ENCODE measurements at places on chromosomes 7 and 10. TPM values are rescaled to one million over a fixed set of nuclear protein-coding genes. Genes with fewer than 3 reads are reported as not detected.

- no peak for DNase-seq
These were observed 213.0 kb downstream of the ABCA13 start for GRCh38 chr7:48384180-48384752.

DNA sequence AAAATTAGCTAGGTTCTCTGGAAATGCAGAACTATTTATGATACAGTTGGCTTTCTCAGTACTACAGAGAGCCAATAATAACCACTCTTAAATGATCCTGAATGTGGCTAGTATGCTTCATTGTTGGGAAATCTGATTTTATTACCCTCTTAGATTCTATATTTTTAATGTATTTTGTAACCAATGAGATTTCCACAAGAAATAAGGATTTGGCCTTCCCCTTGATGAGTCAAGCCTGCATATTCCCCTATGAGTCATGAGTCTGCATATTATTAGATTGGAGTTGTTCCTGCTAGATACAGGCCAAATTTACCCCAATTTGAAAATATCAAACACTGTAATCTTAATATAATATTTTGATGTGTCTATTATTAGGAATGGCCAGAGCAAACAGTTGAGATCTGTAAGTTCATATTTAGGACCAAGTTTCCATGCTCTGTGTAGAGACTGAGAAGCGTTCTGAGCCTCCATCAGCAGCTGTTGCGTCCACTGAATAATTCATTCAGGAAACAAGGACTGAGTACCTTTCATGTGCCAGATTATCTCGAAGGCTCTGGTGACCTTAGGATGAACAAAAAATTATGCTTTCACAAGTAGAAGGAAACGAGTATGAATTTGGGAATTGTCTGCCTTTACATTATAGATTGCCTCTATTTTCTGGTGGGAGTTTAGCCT, 793.4 kb downstream of the NRG3 start:
- DNase-seq, result no peak

GRCh38 chr10:77105761-77106221, 531.8 kb downstream of the KCNMA1 start:
- DNase-seq, result no peak

DNA sequence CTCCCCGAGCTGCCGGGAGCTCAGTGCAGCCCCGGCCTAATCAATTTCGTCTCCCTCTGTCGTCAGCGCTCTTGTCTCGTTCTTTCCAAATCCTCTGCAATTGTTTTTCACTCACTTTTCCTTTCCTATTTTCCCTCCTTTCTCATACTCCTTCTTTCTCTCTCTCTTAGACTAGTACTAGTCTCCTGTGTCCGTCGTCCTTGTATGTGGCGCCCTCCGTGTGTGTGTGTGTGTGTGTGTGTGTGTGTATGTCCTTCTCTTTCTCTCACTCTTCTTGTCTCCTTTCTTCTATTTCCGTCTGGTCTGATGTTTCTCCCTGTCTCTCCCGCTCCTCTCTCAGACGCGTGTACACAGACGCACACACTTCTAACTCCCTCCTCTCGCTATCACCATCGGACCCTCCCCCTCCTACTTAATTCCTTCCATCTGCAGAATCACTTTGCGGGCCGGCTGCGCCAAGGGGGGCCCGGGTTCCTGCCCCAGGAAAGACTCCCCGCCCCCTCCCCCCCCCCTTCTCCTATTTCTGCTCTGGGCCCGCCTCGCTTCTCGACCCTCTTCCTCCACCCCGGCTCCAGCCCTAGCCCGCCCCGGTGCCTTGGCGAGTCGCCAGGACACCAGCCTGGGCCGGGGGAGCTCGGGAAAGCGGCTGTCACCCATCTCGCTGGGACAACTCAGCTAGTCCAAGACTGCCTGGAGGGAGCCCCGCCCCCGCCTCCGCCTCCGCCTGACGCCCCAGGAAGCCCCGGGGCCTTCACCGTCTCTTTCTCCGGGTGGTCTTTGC, 743 bp upstream of the ZCCHC24 start:
- DNase-seq, result peak; percentile 73

GRCh38 chr10:77104459-77104980, 533.1 kb downstream of the KCNMA1 start:
- DNase-seq, result peak; percentile 78

DNA sequence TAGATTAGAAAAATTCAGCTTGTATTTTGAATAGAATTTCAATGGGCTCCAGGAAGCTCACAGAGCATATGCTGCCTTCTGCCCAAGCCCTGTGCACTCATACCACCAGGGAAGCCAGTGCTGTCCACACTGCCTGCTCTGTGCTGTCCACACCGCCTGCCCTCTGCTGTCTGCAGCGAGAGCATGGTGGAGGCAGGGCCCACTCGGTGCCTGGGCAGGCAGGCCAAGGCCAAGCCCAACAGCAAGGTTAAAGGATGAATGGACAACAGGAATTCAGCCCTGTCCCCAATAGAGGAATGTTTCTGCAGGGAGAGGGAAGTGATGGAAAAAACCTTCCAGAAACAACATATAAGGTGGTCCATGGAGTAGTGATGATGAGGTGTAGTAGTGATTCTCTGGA, 146.8 kb downstream of the GFRA1 start:
- DNase-seq, result no peak

GRCh38 chr7:87218796-87219544, 562 bp downstream of the TMEM243 start:
- peak; percentile 82 for DNase-seq

DNA sequence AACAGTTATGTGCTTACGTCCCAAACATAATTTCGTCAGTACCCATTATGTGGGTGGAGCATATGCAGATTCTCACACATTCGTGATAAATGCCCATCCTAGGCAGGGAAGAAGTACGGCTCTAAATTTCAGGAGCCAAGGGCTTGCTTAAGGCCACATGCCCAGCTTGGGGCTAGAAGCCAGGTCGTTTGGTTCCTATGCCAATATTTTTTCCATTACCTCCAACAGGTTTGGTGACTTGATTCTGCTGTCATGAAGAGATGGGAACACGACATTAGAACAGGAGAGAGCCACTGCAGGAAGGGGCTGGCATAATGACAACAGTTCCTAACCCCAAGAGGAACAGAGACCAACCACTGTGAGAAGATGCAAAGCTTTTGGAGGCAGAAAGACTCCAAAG, 85.1 kb downstream of the HIPK2 start:
- no peak for DNase-seq

DNA sequence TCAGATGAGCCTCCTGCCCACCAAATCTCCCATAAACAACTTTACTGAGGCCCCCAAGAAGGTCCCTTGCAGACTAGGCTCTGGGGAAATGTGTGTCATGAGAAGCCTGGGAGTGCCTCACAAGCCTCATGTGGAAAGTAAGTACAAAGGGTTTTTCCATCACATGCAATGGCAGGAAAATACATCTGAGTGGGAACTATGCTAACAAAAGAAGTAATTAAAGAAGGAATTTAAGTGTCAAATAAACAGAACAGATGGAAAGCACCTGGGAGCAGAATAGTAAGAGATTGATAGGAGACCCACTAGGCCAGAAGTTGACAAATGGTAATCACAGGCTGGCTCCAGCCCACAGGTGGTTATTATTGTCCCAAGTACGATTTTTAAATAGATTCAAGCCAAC, 20.5 kb downstream of the GSAP start:
- DNase-seq, result no peak

GRCh38 chr7:129739427-129739826, 127.9 kb downstream of the NRF1 start:
- DNase-seq, result no peak

DNA sequence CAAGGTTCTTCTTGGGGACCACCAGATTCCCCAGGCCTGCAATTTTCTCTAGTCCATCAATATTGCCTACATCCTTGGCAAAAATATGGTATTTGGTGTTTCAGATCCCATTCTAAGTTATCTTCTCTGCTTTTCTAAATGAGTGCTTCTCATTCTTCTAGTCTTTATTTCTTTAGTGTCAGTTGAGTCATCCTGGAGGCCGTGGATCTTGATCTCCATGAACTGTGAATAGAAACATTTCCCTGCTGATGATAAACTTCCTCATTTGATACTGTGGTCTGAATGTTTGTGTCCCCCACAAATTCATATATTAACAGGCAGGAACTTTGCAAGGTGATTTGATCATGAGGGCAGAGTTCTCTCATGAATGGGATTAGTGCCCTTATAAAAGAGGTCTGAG, 779.3 kb downstream of the INHBA start:
- DNase-seq, result no peak

- DNase-seq, result no peak
These were observed 67.2 kb downstream of the EBF3 start for GRCh38 chr10:129896860-129897200.

GRCh38 chr10:72800000-72800740, 93.4 kb upstream of the OIT3 start:
- DNase-seq, result no peak

GRCh38 chr7:36514289-36515243, 124.9 kb downstream of the ANLN start:
- DNase-seq, result no peak

DNA sequence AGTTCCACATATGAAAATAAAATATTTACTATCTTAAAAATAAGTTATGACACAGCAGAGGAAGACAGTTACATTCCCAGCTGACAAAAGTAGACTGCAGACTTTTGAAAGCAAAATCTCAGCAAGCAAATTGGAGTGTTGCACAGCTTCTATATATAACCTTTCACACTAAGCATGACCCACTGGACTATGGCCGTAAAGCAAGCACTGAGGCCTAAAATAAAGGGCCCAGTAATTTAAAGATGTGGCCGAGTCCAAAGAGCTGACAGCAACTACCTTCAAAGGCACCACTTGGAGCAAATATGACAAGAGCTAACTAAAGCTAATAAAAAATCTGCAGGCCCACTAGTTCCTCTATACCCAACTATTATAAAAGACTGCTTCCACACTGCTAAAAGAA, 6.5 kb downstream of the GDI2 start:
- DNase-seq, result no peak

DNA sequence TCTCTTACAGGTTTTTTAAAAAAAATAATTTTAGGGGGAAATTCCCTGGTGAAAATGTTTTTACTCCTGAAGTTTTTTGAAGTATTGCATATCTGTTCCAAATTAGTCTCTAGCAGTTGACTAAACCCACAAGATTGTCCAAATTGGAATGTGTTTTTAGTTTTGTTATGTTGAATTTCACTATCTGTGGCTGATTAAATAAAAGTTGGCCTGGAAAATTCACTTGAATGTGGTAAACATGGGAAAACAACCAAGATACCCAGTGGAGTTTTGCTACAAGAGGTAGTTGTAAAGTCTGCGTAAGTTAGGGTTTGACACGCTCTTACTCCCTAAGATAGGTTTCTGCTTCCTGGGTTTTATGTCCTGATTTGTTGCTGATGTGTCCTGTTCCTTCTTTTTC, 3.3 kb downstream of the TSGA13 start:
- DNase-seq, result no peak

GRCh38 chr10:31101123-31101522, 69.5 kb upstream of the ZNF438 start:
- no peak for DNase-seq

- DNase-seq, result no peak
These were observed 110.2 kb downstream of the MYO3A start for GRCh38 chr10:26044141-26044749.

DNA sequence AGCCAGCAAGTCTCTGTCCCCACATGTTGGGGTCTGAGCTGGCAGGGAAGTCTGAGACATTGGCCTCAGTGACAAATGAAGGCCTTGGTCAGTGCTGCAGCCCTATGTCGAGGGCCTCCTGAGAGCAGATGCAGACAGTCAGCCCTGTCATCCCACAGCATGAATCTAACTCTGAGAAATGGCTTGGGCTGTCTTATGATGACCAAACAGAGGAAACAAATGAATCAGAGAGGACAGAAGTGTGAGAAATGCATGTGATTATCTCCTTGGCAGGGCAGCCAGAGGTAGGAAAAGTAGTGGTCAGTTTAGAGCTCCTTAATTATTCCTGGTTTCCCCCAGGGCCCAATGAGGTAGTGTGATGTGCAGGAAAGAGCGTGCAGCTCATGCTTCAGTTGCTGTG, 287.6 kb downstream of the SORCS3 start:
- no peak for DNase-seq

DNA sequence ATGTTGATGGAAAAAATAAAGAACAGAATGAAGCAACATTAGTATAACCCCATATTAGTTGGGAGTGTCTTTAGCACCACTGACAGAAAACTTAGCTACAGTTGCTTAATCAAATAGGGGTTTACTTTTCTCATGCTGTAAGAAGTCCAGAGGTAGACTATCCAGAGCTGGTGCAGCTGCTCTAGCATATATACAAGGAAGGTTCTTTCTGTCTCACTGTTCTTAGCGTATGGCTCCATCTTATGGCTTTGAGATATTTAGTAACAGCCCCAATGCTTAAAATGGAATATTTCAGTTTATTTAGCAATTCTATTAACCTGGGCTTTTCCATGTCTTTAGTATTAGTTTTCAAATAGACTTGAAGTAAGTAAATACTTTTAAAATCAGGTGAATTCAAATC, 15.2 kb upstream of the WNT2 start:
- no peak for DNase-seq

Gene FAM131B
- 0.48 TPM for total RNA-seq

Gene CACNA2D1
- total RNA-seq, result 54.5 TPM

Gene LRCH4
- 46.2 TPM for total RNA-seq

Gene TMEM196
- not detected for total RNA-seq

Gene ZNF777
- 8.4 TPM for total RNA-seq

Gene CYP3A5
- total RNA-seq, result 1.2 TPM
